ENCODE measurements at places on chromosomes 2 and 18.

- no peak for DNase-seq
Observed at GRCh38 chr2:192414794-192415193, 220.1 kb upstream of the TMEFF2 start.

DNA sequence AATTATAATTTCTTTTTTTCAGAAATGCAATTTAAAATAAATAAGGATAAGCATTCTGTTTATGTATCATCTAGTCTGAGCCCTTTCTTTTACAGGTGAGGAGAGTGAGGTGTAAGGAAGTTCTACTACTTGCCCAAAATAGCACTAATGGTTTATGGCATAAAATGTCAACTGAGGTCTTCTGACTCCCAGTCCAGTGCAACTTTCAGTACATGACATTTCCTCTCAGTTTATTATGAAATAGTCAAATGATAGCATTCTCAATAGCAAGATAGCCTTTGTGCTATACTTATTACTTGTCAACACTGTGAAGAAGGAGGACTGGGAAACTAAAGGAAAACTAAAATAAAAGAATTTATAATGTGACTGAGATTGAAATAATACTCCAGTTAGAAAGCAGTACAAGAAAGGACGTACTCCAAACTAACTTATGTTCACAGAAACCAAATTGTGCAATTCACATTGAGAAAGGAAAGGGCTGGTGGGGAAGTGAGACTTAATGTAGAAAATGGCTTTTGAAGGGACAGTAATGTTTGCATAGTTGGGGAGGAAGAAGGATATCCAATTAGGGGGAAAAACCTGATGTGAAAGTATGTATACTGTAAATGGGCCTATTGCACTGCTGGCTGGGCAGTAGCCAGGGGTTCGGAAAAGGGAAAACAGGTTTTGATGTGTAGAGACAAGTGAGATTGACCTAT lies 166.7 kb upstream of the ZEB2 start:
- DNase-seq = no peak

GRCh38 chr2:108288534-108289106 lies at the start of gene SULT1C2:
Gene SULT1C2, plus strand, starts transcription at chr2:108288895. Its CDS starts 4,773 bp downstream, at chr2:108293668.
- peak; percentile 12 for DNase-seq

GRCh38 chr2:121969766-121970639 lies 214.6 kb downstream of the TSN start:
- DNase-seq = no peak

GRCh38 chr2:238996331-238997136 lies 148.6 kb downstream of the TWIST2 start:
- no peak for DNase-seq

DNA sequence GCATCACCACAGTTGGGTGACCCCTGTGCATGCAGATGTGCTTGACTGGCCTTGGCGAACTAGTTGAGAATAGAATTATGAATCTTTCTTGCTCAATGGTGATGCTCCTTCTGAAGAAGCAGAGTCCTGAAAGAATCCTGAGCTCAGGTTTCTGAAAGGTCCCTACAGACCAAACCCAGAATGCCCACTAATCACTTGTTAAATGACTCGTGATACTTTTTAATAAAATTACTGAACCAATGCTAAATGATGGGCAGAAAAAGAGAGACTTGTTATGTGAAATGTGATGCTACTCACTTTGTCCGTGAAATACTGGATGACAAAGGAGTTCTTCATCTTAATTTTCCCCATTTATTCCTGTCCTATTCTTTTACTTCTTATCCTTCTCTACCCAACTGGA lies 263.5 kb upstream of the LRRTM1 start:
- no peak for DNase-seq

- DNase-seq = no peak
Observed at GRCh38 chr2:11022064-11022463, 110.3 kb downstream of the KCNF1 start.

DNA sequence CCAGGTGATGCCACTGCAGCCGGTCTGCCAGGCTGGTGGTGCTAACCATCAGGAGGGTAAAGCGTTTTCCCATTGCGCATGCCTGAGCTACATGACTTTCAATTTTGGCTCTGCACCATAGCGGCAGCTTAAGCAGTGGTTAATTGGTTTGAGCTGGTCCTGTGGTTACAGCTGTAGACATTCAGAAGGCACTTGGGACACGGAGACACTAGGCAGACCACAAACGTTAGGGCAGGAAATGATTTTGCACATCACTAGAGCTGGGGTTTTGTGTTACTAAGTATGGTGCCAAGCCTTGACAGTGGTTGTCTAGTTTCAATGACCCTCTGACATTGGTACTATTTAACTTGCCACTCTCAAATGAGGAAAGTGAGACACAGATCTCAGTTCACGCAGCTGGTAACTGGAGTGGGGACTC lies 28.9 kb upstream of the CNOT11 start:
- DNase-seq = no peak

DNA sequence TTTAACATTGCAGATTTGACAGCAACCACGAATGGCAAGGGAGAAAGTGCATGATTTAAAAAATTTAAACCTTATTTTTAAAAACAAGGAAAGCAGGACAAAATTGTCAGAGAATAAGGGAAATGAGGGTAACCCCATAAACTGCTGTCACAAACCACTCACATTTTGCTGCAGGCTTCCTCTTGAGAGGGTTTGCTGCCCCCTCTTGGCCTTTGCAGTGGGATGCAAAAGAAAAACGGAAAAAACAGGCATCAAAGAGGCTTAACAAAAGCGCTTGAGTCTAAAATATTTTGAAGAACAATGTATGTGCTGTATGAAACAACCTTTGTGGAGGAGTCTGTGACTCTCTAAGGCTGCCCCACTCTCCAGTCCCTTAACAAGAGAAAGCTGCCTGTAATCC lies 91.6 kb downstream of the TMX3 start:
- DNase-seq = peak; percentile 84

All from IMR-90 (cell line).